Upper lobe of right lung (tissue), 1 donor: ENCODE measurements at places on chromosomes 1 and 21. TPM values are rescaled to one million over a fixed set of nuclear protein-coding genes. Genes with fewer than 3 reads are reported as not detected.

- H3K4me1 ChIP-seq = peaks cover 41% of the 10 kb centered on the region
- H3K36me3 ChIP-seq = peaks cover 52% of the 10 kb centered on the region
- no peak overlapping the region for H3K27ac ChIP-seq
- no peak overlapping the region for H3K4me3 ChIP-seq
- H3K27me3 ChIP-seq = no peaks in the 10 kb centered on the region
- no peak for DNase-seq
Observed at GRCh38 chr1:36352910-36353878, 29.7 kb upstream of the EVA1B start.

- H3K27ac ChIP-seq = no peak overlapping the region
- no peaks in the 10 kb centered on the region for H3K36me3 ChIP-seq
- H3K27me3 ChIP-seq = no peaks in the 10 kb centered on the region
- no peaks in the 10 kb centered on the region for H3K4me1 ChIP-seq
- no peak for DNase-seq
Observed at GRCh38 chr1:43880604-43881003, 53.0 kb upstream of the ARTN start.

DNA sequence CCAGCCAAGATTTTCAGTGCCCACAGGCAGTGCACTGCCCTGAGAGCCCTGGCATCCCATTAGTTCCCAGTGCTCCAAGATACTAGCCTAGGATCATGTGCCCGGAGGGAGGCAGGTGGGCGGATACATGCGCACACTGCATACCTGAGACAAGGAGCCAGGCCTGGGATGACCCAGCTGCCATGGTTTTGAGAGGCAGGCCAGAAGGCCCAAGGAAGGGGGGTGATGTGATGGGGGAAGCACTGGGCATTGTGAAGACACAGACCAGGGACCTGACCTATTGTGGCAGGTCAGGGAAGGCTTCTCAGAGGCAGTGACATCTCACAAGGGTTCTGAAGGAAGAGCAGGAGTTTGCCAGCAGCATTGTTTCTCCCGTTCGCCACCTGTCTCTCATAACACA lies 3.6 kb downstream of the ZC3H12A start:
- H3K27me3 ChIP-seq = no peaks in the 10 kb centered on the region
- peak overlapping the region; percentile 86 for H3K4me3 ChIP-seq
- H3K4me1 ChIP-seq = peaks cover 76% of the 10 kb centered on the region
- peaks cover 40% of the 10 kb centered on the region for H3K36me3 ChIP-seq

The ADPRS gene
- total RNA-seq = 26.9 TPM

DNA sequence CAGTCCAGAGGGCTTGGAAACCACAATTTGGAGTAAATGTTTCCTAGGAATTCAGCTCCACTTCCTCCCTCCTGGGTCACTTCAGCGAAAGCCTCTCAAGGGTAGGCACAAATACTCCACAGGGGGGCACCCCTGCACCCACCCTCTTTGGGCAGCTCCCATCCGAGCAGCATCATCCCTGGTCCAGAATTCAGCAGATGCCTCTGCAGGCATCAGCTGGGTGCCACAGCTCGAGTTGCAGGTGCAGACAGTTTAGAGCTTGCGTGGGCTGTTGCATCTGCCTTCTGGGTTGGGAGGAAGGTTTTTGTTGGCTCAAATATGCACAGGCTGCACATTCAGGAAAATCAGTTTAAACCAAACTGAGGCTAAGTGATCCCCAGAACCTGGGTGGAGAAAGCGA lies 25.0 kb downstream of the KANK4 start:
- no peaks in the 10 kb centered on the region for H3K4me1 ChIP-seq
- no peaks in the 10 kb centered on the region for H3K27me3 ChIP-seq
- no peak overlapping the region for H3K27ac ChIP-seq
- DNase-seq = no peak

DNA sequence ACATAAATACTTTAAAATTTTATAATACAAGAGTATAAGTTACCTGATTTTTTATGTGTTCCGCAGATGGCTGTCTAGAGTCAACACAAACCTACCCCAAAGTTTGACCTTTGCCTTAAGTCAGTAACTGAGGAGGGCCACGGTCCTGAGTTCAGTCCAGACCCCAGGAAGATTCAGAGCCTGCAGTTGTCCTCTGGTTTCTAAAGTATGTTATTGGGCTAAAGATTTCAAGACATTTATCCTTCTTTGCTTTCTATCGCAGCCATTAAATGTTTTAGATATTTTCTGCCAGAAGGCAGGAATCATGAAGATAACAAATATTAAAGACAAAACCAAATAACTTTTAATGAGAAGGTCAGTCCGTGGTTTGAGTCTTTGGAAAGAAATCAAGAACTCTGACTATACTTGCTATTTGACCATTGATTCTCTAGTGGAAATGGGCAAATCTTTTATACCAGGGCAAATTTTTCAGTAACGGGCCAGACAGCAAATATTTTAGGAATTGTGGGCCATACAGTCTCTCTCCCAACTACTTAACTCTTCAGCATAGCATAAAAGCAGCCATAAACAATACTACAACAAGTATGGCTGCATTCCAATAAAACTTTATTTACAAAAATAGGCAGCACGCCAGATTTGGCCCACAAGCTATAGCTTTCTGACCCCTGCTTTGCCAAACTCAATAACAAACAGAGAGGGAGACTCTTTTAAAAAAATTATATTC lies 38.0 kb upstream of the HAO2 start:
- no peaks in the 10 kb centered on the region for H3K4me1 ChIP-seq
- no peak overlapping the region for H3K27ac ChIP-seq
- no peaks in the 10 kb centered on the region for H3K36me3 ChIP-seq
- no peak for DNase-seq

The SPRR3 gene
- not detected for total RNA-seq

The NUP210L gene
- total RNA-seq = 2.1 TPM

DNA sequence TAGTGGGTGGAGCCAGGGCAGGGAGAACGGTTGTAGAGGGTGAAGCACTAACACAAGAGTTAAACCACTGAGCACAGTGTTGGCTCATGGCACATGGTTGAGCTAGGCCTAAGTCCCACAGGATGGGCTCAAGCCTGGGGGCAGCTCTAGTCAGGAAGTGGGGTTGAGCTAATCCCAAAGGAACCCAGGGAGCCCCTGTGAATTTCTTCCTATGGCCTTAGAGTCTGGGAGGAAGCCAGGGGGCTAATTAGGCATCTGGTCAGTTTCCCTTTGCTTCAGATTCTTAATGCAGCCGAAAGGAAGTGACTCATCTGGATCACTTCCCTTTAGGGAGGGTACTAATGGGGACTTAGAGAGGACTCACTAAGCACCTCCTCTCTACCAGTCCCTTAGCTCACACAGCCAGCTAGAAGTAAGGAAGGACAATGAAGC lies 10.1 kb downstream of the CFAP45 start:
- no peak for DNase-seq
- H3K4me1 ChIP-seq = peaks cover 14% of the 10 kb centered on the region
- no peaks in the 10 kb centered on the region for H3K27me3 ChIP-seq
- no peaks in the 10 kb centered on the region for H3K36me3 ChIP-seq

GRCh38 chr1:74010206-74010605 lies 187.8 kb downstream of the LRRIQ3 start:
- no peaks in the 10 kb centered on the region for H3K36me3 ChIP-seq
- H3K4me3 ChIP-seq = no peak overlapping the region
- no peak for DNase-seq
- no peaks in the 10 kb centered on the region for H3K27me3 ChIP-seq
- H3K27ac ChIP-seq = no peak overlapping the region

- peak overlapping the region; percentile 39 for H3K4me3 ChIP-seq
- peak; percentile 92 for DNase-seq
- H3K27ac ChIP-seq = peak overlapping the region; percentile 33
- no peaks in the 10 kb centered on the region for H3K27me3 ChIP-seq
Observed at GRCh38 chr1:46613661-46614603, 2.7 kb downstream of the MOB3C start.

- DNase-seq = no peak
- no peaks in the 10 kb centered on the region for H3K27me3 ChIP-seq
- peak overlapping the region; percentile 77 for H3K4me3 ChIP-seq
- H3K27ac ChIP-seq = peak overlapping the region; percentile 89
- H3K4me1 ChIP-seq = peaks cover 35% of the 10 kb centered on the region
Observed at GRCh38 chr1:111738133-111738435, 1.1 kb downstream of the INKA2 start.
